ENCODE measurements at places on chromosomes 3 and 15.

- DNase-seq: no peak
Measured at GRCh38 chr15:67253101-67253500, 1.4 kb downstream of the AAGAB start.

DNA sequence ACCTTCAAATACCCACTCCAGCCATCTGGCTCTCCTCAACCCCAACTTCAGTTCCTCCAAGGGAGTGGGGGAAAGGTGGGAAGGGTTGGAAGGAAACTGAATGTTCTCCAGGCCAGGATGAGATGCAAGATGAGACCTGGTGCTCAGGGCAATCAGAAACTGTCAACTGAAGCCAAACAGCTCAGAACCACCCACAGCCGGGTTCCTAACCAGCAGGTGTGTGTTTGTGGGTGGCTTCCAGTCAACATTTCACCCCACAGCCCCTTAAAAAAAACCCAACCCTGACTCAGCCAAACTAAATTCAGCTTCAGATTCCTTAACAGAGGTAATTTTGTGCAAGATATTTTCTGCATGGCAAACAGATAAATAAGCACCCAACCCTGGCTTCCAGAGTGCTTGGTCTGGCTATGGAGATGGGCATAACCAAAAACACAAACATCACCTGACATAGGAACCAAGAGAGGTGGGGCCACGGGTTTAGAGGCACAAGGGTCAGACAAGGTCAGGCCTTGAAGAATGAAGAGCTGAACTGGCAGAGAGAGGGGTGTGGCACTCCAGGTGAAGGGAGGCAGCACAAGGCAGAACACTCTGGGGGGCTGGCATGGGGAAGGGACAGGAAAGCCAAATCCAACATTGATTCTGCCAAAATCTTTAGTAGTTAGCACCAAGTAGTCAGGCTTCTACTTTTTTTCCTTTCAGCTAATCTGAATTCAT is 34.7 kb downstream of the ZNF445 start:
- no peak for DNase-seq

GRCh38 chr15:58224068-58224467 is 85.9 kb downstream of the AQP9 start:
- no peak for DNase-seq

- DNase-seq: no peak
Measured at GRCh38 chr15:67794832-67795574, 30.3 kb upstream of the SKOR1 start.

GRCh38 chr3:14438929-14439328 is 36.5 kb downstream of the SLC6A6 start:
- DNase-seq: no peak

DNA sequence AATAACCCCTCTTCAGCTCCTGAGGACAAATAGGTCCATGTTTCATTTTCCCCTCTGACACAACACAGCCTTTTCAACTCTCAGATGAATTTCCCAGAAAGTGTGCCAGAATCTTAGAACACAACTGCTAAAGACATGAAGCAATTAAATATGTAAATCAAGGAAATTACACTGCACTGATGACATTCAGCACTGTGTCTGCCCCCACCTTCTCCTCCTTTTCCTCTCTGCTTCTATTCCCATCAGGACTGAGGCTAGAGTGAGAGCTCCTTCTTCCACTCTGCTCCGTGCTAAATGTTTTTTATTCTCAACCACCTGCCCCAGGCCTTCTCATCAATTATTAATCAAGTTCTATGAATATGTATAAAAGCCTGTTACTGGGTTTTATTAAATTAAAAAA is 596.1 kb downstream of the TUSC7 start:
- DNase-seq: no peak

DNA sequence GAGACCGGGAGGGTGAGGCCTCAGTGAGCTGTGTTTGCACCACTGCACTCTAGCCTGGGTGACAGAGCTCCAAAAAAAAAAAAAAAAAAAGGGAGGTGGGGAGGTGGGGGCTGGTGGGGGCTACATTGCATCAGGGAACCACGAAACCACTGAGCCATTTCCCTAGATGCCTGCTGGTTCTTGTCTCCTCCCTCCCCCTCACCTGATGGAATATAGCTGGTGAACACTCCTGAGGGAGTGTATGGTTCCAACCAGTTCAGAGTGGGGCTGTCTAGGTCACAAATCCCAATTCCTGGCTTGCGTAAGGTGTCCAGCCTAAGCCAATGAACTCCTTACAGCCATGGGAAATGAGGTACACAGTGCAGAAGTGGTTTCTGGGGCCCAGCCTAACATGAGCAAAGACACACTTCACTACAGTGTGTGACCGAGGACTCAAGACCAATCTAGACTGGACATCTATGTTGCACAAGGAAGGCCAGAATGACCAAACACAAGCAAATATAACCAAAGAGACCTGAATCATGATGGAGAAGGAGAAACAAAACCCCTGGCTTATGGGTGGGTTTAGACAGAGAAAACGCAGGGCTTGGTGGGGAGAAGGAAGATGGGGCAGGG is 39.1 kb upstream of the OSBPL11 start:
- DNase-seq: no peak
